ENCODE measurements at places on chromosomes 13 and 19.
A peak's percentile ranks its signal among the peaks of the same experiment; 100 is the strongest.

- DNase-seq, result no peak
Observed at GRCh38 chr13:50424993-50425392, 409.7 kb downstream of the KCNRG start.

DNA sequence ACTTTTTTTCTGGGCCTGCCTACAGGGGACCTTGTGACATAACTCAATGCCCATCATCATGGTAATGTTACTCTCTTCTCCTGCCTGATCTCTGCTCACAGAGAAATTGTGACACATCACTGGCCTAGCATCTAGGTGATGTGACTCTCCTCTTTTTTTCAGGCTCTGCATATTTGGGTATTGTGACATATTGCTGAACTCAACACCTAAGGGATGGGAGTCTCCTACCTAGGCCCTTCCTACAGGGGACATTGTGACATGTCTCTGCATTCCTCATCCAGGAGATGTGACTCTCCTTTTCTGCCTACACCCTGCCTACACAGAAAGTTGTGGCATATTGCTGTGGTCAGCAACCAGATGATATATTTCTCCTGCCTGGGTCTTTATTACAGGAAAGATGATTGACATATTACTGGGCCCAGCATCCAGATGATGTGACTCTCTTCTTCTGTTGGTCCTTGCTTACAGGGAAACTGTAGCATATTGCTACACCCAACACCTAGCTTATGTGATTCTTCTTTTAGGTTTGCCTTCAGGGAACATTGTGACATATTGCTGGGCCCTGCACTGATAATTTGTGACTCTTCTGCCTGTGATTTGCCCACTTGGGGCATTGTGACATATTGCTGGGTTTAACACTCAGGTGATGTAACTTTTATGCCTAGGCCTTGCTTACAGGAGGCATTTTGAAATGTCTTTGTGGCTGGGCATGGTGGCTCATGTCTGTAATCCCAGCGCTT is 21.0 kb upstream of the ZNF254 start:
- no peak for DNase-seq

GRCh38 chr13:43877766-43878165 is 1.8 kb downstream of the CCDC122 start:
- DNase-seq, result peak; percentile 24

DNA sequence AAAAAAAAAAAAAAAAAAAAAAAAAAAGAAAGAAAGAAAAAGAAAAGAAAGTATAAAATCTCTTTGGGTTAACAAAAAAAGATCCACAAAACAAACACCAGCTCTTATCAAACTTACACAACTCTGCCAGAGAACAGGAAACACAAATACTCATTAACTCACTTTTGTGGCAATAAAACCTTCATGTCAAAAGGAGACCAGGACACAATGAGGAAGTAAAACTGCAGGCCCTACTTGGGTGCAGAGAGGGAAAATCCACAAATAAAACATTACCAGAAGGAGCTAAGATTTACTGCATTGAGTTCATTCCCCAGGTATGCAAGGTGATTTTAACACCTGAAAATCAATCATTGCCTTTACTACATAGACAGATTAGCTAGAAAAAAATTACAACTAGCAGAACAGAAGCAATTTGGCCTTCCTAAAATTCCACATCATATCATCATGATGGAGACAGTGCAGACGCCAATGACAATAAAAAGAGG is 9.6 kb upstream of the CEACAM5 start:
- no peak for DNase-seq

DNA sequence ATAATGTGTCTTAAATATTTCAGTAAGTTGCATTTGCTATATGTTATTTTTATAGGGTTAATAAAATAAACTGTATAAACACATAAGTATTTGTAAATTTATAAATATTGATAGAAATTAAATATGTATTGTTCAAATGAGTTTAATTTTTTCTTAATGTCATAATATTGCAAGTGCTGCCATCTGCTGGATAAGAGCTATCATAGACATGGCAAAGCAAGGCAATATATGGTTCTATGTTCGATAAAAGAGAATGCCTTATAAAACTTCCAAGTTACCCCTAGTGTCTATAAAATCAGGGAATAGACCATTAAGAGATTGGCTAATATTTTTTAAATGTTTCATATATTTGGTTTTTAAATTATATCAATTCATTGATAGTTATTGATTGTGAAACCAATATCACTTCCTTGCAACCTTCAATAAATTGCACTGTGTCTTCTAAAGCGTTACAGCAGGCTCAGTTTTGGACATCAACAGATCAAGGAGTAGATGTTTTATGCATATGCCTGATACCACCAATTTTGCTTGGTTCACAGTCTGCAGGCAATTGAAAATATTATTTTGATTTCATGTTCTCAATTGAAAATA is 29.0 kb upstream of the SLITRK6 start:
- peak; percentile 10 for DNase-seq

DNA sequence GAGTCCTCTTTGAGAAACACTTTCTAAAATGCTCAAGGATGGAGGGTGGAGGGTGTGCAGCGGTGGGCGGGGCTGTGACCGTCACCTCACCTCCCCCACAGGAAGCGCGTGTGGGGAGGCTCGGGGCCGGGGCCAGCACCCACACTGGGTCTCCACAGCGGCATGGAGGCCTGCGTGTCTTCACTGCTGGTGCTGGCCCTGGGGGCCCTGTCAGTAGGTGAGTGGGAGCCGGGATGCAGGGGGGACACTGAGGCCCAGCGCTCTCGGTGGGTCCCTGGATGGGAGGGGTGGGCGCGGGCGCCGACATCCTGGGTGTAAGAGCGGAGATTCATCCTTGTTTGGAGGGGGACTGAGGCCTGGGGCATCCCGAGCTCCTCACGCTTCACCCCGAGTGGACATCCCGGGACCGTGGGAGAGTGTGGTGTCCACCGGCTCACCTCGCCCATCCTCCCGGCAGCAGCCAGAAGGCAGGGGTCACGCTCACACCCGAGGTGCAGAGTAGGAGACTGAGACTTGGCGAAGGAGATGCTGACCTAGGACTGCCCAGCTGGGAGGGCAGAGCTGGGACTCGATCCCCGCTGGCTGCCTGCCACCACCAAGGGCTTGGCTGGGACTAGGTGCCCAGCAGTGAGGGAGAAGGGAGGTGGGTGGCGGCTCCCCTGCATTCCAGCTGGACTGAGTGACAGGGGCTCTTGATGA is at the start of gene GZMM:
Gene GZMM (plus strand): TSS at position 144 of the 699 bp plus-strand sequence. CDS start 19 bp downstream, at position 163.
- DNase-seq, result no peak

GRCh38 chr13:51807041-51807440 is 3.1 kb upstream of the DHRS12 start:
- DNase-seq, result no peak

DNA sequence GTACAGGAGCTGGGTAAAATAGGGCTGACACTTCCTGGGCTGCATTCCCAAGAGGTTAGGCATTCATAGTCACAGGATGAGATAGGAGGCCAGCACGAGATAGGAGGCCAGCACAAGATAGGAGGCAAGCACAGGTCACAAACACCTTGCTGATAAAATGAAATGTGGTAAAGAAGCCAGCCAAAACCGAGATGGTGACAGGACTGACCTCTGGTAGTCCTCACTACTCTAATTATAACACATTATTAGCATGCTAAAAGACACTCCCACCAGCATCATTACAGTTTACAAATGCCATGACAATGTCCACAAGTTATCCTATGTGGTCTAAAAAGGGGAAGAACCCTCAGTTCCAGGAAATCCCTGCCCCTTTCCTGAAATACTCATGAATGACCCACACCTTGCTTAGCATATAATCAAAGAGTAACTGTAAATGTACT is 20.9 kb upstream of the IGSF23 start:
- DNase-seq, result no peak

- no peak for DNase-seq
Observed at GRCh38 chr13:24307211-24308067, 1.9 kb upstream of the C1QTNF9 start.

DNA sequence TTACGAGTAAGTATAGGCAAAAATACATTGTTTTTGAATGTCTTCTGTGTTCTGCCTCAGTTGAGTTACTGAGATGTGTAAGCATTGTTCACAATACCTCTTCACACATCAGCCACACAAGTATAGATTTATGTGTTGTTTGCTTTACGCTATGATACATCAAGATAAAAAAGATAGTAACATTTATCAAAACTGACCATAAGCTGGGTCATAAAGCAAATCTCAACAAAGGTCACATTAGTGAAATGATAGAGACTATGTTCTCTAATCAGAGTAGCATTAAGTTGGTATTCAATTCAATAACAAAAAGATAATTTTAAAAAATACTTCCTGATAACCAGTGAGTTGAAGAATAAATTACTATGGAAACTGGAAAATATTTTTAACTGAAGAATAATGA is 127.5 kb downstream of the ZAR1L start:
- DNase-seq, result no peak

DNA sequence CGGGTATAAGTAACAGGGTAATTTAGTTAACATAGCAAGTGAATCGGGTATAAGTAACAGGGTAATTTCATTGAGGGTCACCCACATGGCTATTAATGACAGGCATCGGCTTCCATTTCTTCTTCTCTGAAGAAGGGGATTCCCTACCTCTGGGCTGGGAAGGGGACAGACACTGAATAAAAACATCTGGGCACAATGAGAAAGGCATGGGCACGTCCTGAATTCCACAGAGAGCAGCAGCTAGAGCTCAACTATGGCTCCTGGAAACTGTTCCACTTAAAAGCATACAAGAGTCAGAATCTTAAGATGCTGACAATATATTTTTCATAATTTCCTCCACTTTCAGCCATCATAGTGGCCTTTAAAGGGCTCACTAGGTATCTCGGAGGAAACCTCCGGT is 51.8 kb downstream of the CRYL1 start:
- DNase-seq, result no peak

GRCh38 chr19:13300421-13301030 is 150.3 kb downstream of the IER2 start:
- DNase-seq, result no peak

- no peak for DNase-seq
Observed at GRCh38 chr13:22061806-22062391, 391.0 kb downstream of the FGF9 start.

DNA sequence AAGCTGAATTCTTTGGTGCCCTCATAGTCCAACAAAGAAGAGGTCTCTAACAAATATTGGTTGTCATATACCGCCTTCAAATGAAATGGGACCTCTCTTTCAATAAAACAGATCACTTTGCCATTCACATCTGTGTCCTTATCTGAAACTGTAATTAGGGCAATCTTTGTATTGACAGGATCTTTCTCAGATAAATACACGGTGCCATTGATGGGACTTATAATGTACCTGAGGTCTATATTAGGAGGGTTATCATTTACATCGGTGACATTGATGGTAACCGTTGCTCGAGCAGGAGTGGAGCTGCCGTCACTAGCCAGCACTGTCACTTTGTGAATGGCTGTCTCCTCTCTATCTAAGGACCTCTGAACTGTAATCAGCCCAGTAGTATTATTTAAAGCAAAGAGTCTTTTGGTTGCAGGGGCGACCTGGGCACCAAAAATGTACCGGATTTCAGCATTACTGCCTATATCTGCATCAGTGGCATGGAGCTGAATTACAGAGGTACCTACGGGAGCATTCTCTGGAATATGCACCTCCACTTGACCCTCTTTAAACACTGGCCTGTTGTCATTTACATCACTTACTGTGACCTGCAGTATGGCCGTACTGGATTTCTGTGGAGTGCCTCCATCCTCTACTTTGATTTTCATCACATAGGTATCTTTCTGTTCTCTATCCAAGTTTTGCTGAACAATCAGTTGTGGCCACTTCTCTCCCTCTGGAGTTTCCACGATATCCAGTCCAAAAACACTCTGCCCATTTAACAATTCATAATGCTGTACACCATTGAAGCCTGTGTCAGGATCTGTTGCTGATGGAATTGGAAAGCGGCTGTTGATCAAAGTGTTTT is 2.8 kb downstream of the PCDH9 start:
- no peak for DNase-seq

GRCh38 chr13:113749967-113750366 is 9.1 kb upstream of the TMEM255B start:
- DNase-seq, result no peak

DNA sequence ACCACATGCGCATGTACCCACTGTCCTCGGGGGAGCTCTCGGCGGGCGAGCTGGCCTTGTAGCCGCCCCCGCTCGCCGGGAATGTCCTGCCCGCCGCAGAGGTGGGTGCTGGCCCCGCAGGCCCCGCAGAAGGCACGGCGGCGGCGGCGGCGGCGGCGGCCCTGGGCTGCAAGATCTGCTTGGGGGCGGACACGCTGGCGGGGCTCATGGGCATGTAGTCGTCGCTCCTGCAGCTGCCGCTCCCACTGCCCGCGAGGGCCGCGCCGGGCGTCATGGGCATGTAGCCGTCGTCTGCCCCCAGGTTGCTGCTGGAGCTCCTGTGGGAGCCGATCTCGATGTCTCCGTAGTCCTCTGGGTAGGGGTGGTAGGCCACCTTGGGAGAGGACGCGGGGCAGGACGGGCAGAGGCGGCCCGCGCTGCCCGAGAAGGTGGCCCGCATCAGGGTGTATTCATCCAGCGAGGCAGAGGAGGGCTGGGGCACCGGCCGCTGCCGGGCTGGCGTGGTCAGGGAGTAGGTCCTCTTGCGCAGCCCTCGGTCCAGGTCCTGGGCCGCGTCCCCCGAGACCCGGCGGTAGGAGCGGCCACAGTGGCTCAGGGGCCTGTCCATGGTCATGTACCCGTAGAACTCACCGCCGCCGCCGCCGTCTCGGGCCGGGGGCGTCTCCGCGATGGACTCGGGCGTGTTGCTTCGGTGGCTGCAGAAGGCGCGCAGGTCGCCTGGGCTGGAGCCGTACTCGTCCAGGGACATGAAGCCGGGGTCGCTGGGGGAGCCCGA is 2.4 kb downstream of the IRS2 start:
- no peak for DNase-seq

DNA sequence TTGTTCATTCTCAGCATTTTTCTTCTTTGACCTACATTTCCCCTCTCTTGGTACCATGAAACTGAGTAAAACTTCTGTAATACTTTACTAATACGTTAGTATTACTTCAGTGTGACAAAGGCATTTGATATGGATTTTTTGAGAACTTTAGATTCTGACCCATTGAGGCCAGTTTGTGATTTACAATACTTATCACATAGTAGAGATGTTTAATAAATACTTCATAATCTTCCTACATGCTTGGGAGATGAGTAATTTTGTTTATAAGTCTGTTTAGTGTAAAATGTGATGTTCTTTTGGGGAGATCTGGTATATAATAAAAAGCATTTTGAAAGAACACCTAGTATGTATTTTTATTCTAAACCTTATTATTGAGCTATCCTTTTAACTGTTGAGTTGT is 29.7 kb downstream of the GTF2F2 start:
- peak; percentile 5 for DNase-seq

DNA sequence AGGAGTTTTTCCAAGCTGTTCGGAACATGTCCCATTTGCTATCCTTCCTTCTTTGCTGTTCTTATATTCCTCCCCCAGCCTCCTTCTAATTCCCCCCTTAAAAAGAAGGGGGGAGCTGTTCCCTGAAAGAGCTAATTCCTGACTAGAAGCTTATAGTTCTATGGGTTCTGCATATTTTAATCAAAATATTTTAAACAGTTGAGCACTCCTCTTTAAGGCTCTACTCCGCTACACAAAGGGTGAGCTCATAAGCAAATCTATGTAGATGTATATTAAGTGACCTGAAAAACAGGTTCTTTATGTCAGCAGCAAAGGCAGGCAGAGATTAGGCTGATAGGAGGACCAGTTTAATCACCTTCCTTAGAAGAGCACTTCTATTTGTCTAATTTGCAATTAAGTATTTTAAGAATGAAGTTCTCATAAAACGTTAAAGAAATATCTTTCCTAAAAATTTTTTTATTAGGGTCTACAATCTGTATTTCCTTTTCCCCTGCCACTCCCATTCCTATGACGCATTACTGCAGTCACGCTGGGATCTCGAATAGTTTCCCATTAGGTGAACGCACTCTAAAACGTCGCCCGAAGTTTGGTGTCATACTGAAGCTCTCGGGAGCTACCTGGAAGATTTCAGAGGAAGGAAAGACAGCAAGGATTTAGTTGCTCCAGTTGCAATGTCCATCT is 5.2 kb downstream of the EFNB2 start:
- no peak for DNase-seq

GRCh38 chr19:33498391-33499000 is 23.1 kb downstream of the PEPD start:
- no peak for DNase-seq
